Activated CD4-positive, alpha-beta memory T cell treated with anti-CD3 and anti-CD28 coated beads, Interleukin-2, amount 10 ng/mL, durations not matched to agents 7 days and 5 days (primary cell): ENCODE measurements at places on chromosomes 3 and 15. TPM values are rescaled to one million over a fixed set of nuclear protein-coding genes. Genes with fewer than 3 reads are reported as not detected.

GRCh38 chr3:42663581-42664437 is 10.3 kb downstream of the ZBTB47 start:
- DNase-seq, result peak; percentile 10
- no peak overlapping the region for H3K27ac ChIP-seq
- H3K27me3 ChIP-seq, result no peaks in the 10 kb centered on the region

GRCh38 chr3:116691041-116691440 is 18.5 kb upstream of the TUSC7 start:
- H3K27me3 ChIP-seq, result no peaks in the 10 kb centered on the region
- DNase-seq, result no peak
- no peaks in the 10 kb centered on the region for H3K4me1 ChIP-seq
- H3K4me3 ChIP-seq, result no peak overlapping the region
- no peak overlapping the region for H3K27ac ChIP-seq
- H3K36me3 ChIP-seq, result no peaks in the 10 kb centered on the region

Gene GOLGA8J
- total RNA-seq, result not detected

Gene CTXN2
- not detected for total RNA-seq

Gene XYLB
- 3.1 TPM for total RNA-seq

Gene RASGRP1
- 208 TPM for total RNA-seq

Gene ZKSCAN7
- total RNA-seq, result 0.60 TPM
